Left cardiac atrium (tissue), 4 donors: ENCODE measurements at places on chromosomes 11 and 22. TPM values are rescaled to one million over a fixed set of nuclear protein-coding genes. Genes with fewer than 3 reads are reported as not detected.

Gene OR51B5
- total RNA-seq: not detected

Gene DEPDC5
- 14.7 TPM for total RNA-seq

Gene PHF21B
- 0.76 TPM for total RNA-seq

Gene MB
- 7,141 TPM for total RNA-seq

Gene CHRNA10
- 0.27 TPM for total RNA-seq

Gene SPTBN2
- total RNA-seq: 3.8 TPM

Gene BTG4
- not detected for total RNA-seq

Gene TXNRD2
- 29.6 TPM for total RNA-seq

Gene DNAJB7
- not detected for total RNA-seq

Gene E2F8
- total RNA-seq: 4.2 TPM

Gene CRYBB3
- total RNA-seq: not detected

Gene HYLS1
- total RNA-seq: 5.3 TPM

Gene DAGLA
- 4.1 TPM for total RNA-seq

Gene OR5W2
- total RNA-seq: not detected

Gene BIK
- total RNA-seq: not detected

Gene C11orf52
- 1.6 TPM for total RNA-seq

Gene PAMR1
- 23.4 TPM for total RNA-seq

Gene THRSP
- total RNA-seq: 34.6 TPM

Gene ETS1
- total RNA-seq: 52.7 TPM

Gene TRIM29
- not detected for total RNA-seq

Gene LRRC55
- total RNA-seq: 0.12 TPM

Gene PRG2
- total RNA-seq: not detected

Gene C11orf16
- not detected for total RNA-seq

Gene CD3D
- total RNA-seq: 2.0 TPM

Gene CCDC81
- total RNA-seq: 0.47 TPM

Gene CHRM4
- not detected for total RNA-seq

Gene TIGD3
- total RNA-seq: 0.12 TPM

Gene RELT
- total RNA-seq: 8.3 TPM

Gene APOA1
- 0.99 TPM for total RNA-seq

Gene SLC6A5
- total RNA-seq: 0.16 TPM

Gene MRGPRX4
- not detected for total RNA-seq

Gene EIF3D
- 96.3 TPM for total RNA-seq

Gene TMEM121B
- total RNA-seq: 0.97 TPM

Gene HPX
- 1.0 TPM for total RNA-seq

Gene ZNRD2
- total RNA-seq: 35.0 TPM

Gene BTBD18
- total RNA-seq: not detected

Gene P4HA3
- total RNA-seq: 0.31 TPM

Gene CREB3L1
- 28.0 TPM for total RNA-seq

Gene MS4A6E
- total RNA-seq: not detected

Gene POTEH
- total RNA-seq: not detected
